Foreskin keratinocyte (primary cell): ENCODE measurements at places on chromosomes 3 and 15. TPM values are rescaled to one million over a fixed set of nuclear protein-coding genes. Genes with fewer than 3 reads are reported as not detected.

DNA sequence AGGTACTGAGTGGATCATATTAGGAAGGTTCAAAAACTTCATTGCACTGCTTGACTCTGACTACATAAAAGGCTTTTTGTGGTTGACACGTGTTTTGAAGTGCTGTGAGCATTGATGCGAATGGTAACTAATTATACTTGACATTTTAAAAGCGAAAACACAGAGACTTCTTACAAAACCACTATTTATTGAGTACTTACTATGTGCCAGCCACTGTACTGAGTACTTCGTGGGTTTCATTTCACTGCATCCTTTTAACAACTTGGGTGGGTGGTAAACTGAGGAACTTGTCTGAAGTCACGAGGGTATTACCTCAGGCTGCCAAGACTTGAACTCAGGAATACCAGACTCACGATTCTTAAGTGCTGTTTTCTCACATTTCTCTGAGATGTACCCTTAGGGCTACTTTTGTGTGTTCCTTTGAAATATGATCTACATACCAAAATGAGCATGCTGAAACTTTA, 45.3 kb upstream of the PPP4R2 start:
- DNase-seq, result no peak

The UBA7 gene
- total RNA-seq, result 4.3 and 6.7 TPM in 2 replicates

The CCDC54 gene
- total RNA-seq, result not detected in 2 replicates

GRCh38 chr3:152192936-152193672, 75.6 kb upstream of the MBNL1 start:
- DNase-seq, result no peak

GRCh38 chr15:42094512-42094963, at the start of gene PLA2G4D:
PLA2G4D (minus strand) TSS chr15:42094562; CDS start chr15:42094459, 103 bp downstream.
- no peak for DNase-seq

The TICRR gene
- 14.9 and 15.9 TPM in 2 replicates for total RNA-seq

- no peak for DNase-seq
Measured at GRCh38 chr15:94965593-94965992, 734.2 kb downstream of the MCTP2 start.

GRCh38 chr15:64351265-64351664, 4.7 kb downstream of the CSNK1G1 start:
- no peak for DNase-seq

GRCh38 chr3:152204218-152204617, 64.5 kb upstream of the MBNL1 start:
- no peak for DNase-seq

- no peak for DNase-seq
Measured at GRCh38 chr15:42385206-42385979, 26.1 kb downstream of the CAPN3 start.

- peak; percentile 9 for DNase-seq
Measured at GRCh38 chr3:169818316-169818715, 5.6 kb upstream of the LRRC34 start.

DNA sequence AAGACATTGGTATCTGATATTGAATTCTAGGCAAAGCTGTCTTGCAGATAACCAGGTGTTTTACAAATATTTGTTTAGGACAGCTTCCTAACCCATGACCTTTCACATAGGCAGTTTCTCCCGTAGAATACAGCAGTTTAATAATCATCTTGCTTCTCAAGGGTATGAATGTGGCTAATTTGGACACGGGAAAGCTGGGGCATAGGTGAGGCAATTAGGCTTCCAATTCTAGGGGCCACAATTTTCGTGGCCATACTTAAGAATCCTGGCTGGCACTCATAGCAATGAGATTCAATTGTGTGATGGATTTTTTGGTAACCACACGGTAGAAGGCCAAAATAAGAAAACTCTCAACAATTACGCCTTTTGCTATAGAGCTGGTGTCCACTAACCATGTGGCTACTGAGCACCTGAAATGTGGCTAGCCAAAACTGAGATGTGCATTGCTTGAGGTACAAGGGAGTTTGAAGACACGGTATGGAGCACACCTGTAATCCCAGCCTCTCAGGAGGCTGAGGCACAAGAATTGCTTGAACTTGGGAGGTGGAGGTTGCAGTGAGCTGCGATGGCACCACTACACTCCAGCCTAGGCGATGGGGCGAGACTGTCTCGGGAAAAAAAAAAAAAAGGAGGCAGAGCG, 34.4 kb downstream of the TFRC start:
- DNase-seq, result no peak

DNA sequence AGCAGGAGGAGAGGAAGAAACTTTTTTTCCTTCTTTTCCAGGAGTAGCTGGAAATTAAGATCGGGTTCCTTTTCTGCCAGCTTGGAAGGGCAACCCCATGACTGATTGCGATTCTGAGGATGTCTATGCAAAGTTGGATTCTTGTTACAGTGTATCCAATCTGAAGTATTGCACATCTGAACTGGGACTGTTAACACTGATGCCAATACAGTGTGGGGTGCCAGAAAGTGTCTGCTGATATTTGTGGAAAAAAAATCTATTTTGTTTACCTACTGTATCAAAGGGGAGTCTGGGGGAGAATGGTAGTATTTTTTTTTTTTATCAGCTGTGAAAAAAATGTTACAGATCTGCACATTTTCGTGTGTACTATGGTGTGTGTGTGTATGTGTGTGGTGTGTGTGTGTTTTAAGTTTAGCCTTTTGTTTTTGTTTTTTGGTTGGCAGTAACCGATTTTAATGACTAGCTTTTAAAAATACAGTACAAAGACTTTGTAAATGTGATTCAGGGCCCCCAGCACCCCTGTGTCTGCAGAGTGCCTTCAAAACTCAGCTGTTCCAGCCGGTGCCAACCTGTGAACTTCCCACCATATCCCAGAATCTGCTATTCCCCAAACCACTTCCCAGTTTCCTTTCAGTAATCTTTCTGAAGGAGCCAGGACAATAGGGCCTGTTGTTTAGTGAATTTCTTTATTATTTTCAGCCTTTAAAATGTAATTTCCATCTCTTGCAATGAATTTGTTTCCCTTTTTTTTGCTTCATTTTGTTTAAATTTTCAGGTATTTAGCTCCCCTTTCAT, 1.9 kb downstream of the RAP2B start:
- no peak for DNase-seq

GRCh38 chr3:13364602-13365271, 55.4 kb downstream of the NUP210 start:
- no peak for DNase-seq

The AMIGO3 gene
- not detected in 2 replicates for total RNA-seq

DNA sequence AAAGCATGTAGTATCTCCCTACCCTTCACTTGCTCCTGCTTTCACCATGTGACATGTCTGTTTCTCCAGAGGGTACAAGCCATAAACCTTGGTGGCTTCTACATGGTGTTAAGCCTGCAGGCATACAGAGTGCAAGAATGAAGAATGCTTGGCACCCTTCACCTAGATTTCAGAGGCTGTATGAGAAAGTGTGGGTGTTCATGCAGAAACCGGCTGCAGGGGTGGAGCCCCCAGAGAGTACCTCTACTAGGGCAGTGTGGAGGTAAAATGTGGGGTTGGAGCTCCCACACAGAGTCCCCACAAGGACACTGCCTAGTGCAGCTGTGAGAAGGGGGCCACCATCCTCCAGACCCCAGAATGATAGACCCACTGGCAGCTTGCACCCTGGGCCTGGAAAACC, 32.2 kb downstream of the SLC15A2 start:
- no peak for DNase-seq

- peak; percentile 71 for DNase-seq
Measured at GRCh38 chr3:48301800-48302166, 31.7 kb downstream of the SPINK8 start.

DNA sequence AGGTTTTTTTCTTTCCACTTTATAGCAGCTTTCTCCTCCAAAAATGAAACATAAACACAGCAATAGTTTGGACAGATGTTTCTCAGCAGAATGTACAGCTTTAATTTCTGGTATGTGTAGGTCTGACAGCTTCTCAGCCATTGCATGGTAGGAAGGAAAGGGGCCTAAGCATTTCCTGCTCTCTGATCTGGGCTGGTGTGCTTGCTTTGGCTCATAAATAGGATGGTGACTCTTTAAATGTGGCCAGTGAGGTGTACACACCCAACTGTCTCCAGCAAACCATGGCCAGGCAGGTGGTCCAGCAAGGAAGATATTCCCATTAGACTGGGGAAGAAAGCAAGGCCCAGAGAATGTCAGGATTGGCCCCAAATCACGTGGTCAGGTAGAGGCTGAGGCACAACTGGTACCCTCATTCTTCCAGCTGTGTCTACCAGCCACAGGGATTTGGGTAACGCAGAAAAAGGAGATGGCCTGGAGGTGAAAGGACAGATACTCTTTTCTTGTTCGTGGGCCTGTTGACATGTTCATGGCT, 52.1 kb downstream of the ITGA11 start:
- DNase-seq, result no peak

DNA sequence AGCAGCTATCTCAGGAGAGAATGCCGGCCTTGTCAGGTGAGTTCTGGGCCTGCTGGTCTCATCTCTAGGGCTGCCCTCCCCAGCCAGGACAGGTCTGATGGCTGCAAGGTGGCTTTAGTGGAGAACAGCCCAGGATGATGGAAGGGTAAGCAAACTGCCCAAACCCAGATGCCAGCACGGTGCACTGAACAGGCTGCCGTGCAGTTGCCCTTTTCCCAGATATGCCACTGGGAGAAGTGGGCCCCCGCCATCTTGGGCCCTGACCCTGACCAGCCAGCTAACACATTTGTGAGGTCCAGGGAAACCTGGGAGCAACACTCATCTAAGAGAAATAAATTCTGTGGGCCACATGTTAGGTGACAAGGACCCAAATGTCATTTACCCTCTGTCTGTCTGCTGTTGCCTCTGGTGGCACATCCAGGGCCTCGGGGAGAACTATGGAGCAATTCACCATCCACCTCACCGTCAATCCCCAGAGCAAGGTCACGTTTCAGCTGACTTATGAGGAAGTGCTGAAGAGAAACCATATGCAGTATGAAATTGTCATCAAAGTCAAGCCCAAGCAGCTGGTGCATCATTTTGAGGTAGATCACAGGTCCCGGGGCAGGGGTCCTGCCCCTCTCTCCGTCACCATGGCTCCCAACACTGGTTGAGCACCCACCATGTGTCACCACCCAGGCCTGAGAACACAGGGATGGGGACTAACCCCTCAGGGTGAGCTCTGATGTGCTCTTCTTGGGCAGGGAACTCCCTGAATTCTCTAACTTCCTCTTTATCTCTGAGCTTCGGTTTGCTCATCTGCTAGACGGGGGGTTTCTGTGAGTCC, 1.8 kb downstream of the ITIH1 start:
- DNase-seq, result no peak
